Stomach (tissue), 19 donors: ENCODE measurements at places on chromosomes 3 and 15. TPM values are rescaled to one million over a fixed set of nuclear protein-coding genes. Genes with fewer than 3 reads are reported as not detected.

GOLGA6L6 gene
- not detected for polyA plus RNA-seq

CD200 gene
- polyA plus RNA-seq = 4.2 TPM

GUCA1C gene
- 2.6 TPM for polyA plus RNA-seq

INKA1 gene
- polyA plus RNA-seq = 4.4 TPM

CYP8B1 gene
- polyA plus RNA-seq = not detected

SUCNR1 gene
- polyA plus RNA-seq = 0.12 TPM

ISL2 gene
- polyA plus RNA-seq = 2.3 TPM
